ENCODE measurements at places on chromosomes 7 and 10.

DNA sequence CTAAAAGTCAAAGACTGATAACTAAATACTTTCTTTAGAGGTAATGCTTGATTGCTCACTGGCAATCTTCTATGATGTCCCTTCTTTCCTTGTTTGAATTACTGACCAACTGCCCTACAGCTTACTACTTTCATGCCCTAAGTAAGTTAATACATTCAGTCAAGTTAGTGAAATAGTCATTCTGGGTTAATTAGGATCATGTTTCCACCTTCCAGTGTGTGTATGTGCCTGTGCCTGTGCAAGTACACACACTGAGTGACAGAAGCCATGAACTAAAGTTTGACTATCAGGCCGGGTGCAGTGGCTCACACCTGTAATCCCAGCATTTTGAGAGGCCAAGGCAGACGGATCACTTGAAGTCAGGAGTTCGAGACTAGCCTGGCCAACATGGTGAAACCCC is 187.9 kb downstream of the CACNA2D1 start:
- no peak for DNase-seq

GRCh38 chr10:92162541-92162940 is 128.3 kb downstream of the CPEB3 start:
- DNase-seq: no peak

DNA sequence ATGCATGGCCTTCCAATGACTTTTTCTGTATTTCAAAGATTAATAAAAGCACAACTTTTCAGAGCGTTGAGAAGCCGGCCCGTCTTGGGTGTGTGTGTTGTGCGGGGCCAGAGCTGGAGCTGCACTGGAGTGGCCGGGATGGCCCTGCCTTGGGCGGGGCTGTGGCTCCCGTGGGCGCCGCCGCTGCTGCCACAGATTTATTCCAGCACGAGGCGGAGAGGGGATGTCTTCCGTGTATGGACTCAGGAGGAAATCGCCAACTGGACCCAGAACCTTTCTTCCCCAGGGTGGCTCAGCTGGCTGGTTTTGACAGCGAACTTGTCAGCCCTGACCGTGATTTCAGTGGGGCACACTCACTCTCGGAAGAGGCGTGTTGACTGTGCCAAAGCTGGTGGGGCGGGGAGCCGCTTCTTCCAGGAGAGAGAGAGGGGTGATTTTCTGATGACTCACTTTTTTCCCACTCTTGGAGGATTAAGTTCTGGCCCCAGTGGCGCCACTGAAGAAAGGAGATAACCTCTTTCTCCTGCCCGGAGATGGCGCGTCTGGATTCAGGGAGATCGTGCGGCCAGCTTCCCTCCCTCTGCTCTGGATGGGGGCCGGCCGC is 72.4 kb downstream of the DNAJB6 start:
- DNase-seq: no peak

DNA sequence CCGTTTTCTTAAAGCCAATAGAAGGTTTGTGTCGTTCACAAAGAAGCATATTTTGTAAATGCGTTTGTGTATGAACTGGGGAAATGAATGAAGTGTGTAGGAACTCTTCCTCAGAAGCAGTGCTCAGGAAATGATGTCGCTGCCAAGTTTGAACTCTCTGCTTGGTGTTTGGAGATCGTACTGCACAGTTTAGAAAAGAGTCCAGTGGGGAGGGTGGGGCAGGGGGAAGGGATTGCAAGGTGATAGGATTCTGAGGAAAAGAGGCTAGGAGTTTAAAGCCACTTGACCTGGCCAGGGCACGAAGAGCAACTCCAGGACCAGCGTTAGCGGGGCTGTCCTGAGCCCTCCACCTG is 122.2 kb downstream of the CUBN start:
- DNase-seq: no peak

- no peak for DNase-seq
These were observed 11.7 kb downstream of the PRF1 start for GRCh38 chr10:70590655-70591416.

All from activated CD8-positive, alpha-beta memory T cell treated with anti-CD3 and anti-CD28 coated beads for 1 hour (primary cell).